ENCODE measurements at places on chromosomes 2 and 18.

GRCh38 chr2:47288864-47289263, 114.1 kb upstream of the MSH2 start:
- no peak for DNase-seq

DNA sequence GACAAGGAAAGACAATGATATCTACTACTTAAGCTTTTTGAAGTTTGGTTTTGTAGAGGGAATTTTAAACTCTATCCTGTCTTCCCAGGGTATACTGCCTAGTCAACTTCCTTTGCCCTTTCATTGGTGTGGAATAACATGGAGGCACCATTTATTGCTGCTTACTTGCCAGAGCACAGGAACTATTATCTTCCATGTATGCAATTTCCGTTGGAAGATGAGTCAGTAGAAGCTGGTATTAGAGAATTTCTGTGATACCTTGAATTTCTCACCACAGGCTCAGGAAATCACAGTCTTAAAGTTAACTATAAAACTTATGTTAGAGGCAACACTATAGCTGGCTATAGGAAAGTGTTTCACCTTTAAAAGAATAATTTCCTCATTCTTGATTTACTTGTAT, 40.9 kb upstream of the RGPD4 start:
- DNase-seq = no peak

DNA sequence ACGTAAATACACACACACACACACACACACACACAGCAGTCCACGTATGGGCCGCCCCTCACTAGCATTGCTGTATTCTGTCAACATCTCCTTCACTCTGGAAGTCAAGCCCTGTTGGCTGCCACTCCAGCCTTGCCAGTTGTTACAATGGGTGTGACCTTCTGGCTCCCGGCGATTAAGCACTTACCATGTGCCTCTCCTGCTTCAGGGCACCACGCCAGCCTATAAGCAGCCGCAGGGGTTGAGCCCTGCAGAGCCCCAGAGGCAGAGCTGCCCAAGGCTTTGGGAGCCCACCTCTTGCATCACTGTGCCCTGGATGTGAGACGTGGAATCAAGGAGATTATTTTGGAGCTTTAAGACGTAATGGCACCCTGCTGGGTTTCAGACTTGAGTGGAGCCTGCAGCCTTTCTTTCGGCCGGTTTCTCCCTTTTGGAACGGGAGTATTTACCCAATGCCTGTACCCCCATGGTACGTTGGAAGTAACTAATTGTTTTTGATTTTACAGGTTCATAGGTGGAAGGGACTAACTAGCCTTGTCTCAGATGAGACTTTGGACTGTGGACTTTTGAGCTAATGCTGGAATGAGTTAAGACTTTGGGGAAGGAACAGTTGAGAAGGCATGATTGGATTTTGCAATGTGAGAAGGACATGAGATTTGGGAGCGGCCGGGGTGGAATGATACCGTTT, 54.5 kb upstream of the ROCK2 start:
- DNase-seq = no peak

DNA sequence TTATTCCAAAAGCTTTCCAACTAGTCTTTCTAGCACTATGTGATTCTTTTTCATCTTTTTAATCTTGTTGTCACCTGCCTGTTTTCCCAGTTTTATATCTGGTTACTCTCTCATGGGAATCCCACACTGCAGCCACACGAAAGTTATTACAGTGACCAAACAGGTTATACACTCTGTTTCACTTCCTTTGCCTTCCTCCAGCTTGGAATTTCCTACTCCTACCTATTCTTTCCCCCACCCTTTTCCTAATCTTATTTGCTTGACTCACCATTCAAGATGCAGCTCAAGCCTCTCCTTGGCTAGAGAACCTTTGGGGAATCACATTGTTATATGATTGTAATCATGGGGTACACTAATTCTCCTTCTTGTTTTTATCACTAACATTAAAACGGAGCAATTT, 13.4 kb upstream of the TLK1 start:
- DNase-seq = no peak

DNA sequence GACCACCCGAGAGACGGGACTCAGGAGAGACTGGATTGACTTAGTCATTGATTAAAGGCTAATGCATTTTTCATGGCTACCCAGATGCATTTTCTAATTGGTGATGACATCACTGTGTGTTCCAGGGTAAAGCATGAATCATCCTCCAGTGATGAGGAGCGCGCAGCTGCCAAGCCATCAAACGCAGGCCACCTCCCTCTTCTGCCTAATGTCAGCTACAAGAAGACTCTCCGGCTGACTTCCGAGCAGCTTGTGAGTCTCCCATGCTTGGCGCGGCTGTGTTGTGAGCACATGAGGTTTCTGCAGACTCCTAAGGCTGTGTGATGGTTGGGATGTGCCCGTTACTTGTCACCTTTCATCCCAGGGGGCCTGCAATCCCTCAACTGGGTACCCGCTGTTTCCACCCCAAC, 56.4 kb downstream of the LPIN1 start:
- DNase-seq = no peak

- no peak for DNase-seq
Observed at GRCh38 chr18:36582988-36583745, 245.6 kb downstream of the TPGS2 start.

DNA sequence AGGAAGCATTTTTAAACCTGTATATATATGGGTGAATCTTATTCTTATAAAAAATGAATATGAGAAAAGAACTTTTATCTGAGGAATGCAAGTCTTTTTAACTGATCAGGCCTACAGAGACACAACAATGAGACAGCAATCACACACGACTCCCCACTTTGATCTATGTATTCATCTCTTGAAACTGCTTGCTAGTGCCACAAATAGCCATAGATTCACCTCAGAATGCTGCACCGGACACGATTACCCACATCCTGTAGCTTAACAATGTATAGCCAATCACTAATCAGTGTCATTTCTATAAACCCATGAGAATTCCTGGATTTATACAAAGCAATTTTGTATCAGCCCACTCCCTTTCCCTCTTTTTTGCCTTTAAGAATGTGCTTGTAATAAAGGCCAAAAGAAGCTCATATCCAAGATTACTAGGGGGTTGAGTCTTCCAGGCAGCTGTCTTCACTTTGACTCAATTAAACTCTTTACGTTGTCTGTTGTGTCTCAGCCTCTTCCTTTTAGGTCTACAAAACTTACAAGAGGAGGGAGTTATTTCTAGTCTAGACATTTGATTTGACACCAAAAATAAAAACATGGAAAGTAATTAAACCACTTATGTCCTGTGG, 94.9 kb downstream of the MBD2 start:
- DNase-seq = peak; percentile 77

- DNase-seq = peak; percentile 55
Observed at GRCh38 chr18:24397131-24397693, 412 bp downstream of the OSBPL1A start.

DNA sequence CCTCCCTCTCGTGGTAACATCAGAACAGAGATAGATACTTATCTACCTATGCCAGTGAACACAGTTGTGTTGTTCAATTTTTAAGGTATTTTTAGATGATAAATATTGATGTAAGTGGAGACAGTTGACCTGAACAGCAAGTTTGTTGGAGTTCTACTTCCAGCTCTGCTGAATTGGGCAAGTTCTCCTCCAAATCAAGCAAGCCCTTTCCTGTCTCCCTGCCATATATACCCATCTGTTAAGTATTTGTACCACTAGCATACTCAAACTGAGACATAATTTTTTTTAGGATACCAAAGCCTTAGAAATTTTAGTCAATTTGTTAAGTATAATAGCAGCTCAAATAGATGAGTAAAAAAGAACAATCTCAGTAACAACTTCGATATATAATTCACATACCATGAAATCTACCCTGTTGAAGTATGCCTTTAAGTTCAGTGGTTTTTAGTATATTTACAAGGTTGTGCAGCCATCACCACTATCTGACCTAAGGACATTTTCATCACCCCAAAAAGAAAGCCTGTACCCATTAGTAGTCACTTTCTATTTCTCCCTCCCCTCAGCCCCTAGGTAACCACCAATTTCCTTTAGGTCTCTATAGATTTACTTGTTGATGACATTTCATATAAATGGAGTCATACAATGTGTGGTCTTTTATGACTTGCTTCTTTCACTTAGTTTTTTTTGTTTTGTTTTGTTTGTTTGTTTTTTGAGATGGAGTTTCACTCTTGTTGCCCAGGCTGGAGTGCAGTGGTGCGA, 61.8 kb downstream of the COX7A2L start:
- no peak for DNase-seq

DNA sequence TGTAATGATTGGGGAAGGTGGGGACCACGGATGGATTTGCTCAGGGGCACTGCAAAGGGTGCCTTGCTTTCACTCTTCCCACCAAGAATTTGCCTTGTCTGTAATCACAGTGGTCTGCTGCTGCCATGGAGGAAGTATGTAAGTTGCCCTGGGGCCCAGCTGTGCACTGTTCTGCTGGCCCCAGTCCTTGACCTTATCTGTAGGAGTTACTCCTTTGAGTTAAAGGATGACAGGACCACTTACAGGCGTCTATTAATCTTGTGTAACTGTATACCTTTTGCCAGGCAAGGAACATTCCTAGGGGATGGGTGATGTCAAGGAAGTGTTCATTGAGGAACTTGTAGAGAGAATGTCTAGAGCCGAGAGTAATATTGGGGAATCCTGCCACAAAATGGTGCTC, 212.8 kb upstream of the LRRTM1 start:
- DNase-seq = no peak

GRCh38 chr2:13558368-13558767, 841.6 kb downstream of the TRIB2 start:
- DNase-seq = peak; percentile 1

GRCh38 chr2:188383158-188383557, 91.5 kb downstream of the GULP1 start:
- DNase-seq = no peak

DNA sequence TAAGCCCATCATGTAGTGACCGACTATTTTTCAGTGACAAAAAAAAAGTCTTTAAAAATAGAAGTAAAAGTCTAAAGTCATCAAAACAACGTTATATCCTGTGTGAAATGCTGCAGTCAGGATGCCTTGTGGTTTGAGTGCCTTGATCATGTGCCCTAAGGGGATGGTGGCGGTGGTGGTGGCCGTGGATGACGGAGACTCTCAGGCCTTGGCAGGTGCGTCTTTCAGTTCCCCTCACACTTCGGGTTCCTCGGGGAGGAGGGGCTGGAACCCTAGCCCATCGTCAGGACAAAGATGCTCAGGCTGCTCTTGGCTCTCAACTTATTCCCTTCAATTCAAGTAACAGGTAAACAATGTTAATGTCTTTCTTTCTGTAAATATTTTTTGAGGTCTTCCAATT, at the start of gene CD28:
TSS of gene CD28 (plus strand) at position 237 of the 400 bp plus-strand sequence. CDS start at position 295, 58 bp downstream.
- DNase-seq = peak; percentile 98

DNA sequence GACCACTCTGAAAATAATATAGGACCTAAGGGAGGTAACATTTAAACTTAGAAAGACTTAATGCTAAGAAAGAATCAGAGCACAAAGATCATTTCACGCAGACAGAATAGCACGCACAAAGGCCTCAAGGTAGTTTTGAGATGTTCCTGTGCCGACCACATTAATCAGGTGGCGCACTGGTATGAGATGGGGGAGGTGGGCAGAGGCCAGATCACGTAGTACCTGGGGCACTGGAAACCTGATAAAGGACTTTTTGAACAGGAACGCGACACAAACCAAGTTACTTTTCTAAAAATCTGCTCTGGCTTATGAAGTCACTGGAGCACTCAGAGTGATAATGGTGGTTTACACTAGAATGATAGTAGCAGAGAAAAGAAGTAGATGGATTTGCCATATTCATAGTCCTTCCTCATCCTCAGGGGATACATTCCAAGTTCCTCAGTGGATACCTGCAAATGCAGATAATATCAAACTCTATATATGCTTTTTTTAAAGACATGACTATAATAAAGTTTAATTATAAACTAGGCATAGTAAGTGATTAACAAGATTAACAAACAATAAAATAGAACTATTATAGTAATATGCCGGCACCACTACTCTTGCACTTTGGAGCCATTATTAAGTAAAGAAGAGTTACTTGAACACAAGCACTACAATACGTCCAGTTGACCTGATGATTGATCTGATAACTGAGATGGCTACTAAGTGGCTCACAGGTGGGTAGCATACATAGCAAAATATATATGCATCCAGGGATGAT, 42.6 kb upstream of the CDCA7 start:
- DNase-seq = no peak

- DNase-seq = no peak
Observed at GRCh38 chr2:175236930-175237329, 55.4 kb upstream of the ATP5MC3 start.

DNA sequence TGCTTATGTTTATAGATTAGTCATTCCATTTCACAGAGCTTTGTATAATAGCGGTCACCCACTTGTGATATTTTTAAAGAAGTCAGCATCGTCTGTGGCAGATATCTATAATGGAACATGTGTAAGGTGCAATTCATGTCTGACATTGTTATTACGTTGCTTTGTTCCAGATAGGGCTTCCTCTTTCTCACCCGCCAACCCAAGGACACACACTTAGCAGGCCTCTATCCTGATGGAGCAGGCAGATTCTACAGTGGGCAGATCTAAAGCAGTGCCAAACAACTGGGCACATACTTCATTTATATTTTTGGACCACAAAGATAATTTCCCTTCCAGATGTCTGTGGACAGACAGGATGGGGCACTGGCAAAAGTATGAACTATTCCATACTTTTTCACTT, 573.1 kb downstream of the TDRD15 start:
- no peak for DNase-seq

- no peak for DNase-seq
Observed at GRCh38 chr2:142724713-142725349, 152.6 kb upstream of the KYNU start.

DNA sequence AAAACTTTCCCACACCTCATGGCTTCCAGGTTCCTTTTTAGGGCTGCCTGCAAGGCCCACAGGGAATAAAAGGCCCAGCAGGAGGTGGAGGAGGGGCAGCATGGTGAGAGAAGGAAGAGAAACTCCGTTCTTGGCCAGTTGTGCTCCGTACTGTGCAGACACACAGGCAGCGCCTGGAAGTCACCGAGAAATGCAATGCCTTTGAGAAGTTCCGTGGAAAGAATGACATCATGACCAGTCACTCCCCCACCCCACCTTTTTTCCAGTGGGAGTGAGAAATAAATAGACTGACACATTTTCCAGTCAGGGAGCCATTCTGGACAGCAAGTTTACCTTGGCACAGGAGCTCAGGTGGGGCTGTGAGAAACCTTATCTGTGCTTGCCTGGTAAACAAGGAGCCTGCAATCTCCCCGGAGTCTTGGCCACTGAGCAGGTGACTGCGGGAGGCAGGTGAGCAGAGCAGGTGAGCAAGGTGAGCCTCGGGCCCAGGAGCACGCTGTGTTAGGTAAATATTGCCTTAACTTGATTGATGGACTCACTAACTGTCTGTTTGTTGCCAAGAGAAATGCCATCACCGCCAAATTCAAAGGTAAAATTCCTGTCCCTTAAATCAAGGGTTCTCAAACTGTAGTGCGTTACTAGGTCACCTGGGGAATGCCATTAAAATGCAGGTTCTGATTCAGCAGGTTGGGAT, 13.5 kb upstream of the LBH start:
- no peak for DNase-seq
